ENCODE measurements at places on chromosomes 2 and 18.

GRCh38 chr2:79114797-79115494, 5.3 kb upstream of the REG1A start:
- no peak for DNase-seq

- no peak for DNase-seq
Measured at GRCh38 chr2:168731616-168732015, 70.8 kb upstream of the NOSTRIN start.

DNA sequence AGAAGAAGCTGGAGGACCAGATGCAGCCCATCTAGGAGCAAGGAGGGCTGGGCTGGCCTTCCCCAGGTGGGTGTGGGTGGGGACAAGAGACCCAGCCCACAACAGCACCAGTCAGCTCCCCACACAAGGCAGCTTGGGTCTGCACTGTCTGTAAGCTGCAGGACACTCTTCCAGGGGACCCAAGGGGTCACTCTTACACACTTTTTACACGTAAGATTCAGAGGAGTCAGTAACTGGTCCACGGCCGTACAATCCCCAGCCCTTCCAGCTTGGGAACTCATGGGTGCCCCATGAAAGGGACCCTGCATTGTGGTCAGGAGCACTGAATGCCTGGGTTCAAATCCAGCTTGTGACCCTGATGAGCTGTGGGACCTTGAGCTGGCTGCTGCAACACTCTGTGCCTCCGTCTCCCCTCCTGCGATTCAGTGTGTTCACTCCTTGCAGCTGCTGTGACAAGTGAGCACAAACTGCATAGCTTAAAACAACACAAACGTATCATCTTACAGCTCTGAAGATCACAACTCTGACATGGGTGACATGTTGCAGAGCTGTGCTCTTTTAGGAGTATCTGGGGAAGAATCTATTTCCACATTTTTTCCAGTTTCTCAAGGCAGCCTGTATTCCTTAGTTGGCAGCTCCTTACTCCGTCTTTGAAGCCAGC, 11.1 kb upstream of the SLC66A3 start:
- no peak for DNase-seq

DNA sequence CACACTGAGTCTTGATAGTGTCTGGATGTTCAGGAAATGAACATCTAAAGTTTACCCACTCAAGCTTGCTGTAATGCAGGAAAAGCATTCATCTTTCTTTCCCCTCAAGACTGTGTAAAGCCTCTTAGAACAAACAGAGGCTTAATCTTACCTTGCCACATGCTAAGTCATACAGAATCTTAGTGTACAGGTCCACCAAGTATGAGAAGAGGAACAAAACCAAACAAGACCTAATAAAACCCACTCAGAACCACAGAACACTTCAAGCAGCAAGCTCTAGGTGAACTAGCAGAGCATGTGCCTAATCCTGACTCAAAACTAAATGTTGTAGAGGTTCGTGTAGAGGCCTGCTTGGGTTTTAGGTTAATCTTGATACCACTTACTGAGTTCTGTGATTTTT, 97.6 kb downstream of the SPTBN1 start:
- DNase-seq, result no peak

GRCh38 chr2:29317077-29317517, 201.9 kb downstream of the CLIP4 start:
- no peak for DNase-seq

DNA sequence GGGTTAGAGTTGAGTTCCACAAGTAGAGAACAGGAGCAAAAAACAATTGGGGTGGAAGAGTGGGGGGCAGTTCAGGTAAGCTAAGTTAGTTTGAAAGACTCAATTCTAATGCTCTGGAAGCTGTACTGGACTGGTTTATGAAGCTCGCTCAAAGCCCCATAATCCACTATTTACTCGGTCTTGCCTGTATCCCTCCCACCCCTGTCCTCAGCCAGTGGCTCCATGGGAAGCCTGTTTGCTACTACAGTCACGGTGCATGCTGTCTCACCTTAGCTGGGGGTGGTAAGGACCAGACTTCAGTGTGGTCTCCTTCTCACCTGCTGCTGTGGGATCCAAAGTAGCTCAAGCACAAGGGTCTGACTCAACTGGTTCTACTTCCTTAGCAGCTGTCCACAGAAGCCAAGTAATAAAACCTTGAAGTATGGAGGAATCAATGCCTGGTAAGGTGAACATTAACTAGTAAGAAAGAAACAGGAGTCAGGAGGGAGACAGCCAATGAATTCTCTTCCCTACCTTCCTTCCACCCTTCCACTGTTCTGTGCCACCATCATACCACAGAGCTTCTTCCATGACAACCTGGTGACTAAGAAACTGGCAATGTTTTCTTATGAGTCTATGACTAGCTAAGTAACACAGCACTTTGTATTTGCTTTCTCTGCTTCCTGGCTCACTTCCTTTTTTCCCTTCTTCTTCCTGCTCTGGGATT, 230.8 kb downstream of the SRBD1 start:
- no peak for DNase-seq

DNA sequence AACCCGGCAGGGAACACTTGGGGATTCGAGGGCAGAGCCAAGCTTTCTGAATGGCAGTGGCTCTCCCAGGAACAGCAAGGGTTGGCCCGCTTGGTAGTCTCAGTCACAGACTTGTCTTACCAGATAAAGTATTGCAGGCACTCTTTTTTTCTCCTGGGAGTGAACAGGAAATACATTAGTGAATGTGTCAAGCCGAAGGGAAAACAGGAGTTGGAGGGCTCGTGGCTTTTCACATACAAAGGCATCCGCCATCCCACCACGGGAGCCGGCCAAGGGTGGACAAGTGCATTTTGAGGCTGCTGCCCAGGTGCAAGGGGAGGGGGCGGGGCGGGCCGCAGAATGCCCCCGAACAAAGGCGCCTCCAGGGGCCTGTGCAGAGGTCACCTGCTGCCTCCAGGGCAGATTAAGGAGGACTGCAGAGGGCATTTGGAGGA, 163.3 kb upstream of the SIX3 start:
- no peak for DNase-seq

GRCh38 chr2:237567276-237568029, 1.1 kb downstream of the PRLH start:
- DNase-seq, result peak; percentile 70

DNA sequence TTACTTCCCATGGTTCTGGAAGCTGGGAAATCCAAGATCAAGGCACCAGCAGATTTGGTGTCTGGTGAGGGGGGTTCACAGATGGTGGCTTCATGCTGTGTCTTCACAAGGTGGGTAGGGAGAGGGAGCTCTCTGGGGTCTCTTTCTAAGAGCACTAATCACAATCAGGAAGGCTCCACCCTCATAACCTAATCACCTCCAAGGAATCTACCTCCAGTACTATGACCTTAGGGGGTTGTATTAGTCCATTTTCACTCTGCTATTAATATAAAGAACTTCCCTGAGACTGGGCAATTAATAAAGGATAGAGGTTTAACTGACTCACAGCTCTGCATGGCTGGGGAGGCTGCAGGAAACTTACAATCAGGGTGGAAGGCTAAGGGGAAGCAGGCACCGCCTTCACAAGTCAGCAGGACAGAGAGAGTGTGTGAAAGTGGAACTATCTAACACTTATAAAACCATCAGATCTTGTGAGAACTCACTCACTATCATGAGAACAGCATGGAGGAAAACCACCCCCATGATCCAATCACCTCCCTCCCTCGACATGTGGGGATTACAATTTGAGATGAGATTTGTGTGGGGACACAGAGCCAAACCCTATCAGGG, 17.6 kb downstream of the TBC1D8 start:
- DNase-seq, result no peak

GRCh38 chr18:48841381-48842258, 109.1 kb downstream of the SMAD7 start:
- peak; percentile 89 for DNase-seq

DNA sequence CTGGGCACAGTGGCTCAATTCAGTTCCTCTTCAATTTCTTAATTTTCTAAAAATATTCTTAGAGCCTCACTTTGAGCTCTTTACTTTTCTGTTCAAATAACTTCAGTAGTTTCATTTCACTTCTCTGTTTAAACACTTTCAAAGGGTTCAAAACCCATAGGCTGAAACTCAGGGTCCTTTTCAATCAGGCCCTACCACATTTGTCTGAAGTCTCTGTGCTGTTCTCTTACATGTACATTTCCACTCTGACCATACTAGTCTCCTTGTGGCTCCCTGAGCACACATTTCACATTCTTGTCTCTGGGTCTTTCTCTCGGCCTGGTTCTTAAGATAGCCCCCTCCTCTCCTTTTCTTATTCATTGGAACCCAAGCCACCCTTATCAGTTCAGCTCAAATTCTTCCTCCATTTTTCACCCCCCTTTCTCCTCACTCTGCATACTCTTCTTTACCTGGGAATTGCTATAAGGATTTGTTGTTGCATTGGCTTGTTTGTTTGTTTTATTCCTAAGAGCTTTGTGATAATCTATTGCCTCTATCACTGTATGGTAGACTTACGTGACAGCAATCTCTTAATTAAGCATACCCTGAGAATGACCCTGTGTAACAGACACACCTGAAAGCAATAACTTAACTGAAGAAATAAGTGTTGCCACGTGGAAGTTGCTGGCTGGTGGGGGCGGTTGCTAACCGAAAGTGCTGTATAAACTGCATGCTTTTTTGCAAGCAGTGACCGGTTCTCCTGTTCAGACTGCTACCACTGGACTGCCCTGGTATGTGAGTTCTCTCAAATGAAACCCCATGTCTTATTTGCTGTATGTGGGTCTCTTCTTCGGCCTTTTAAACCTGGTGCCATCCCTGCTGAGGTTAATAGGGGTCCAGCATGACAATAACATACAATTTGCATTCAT, 27.7 kb upstream of the ACADL start:
- DNase-seq, result no peak

DNA sequence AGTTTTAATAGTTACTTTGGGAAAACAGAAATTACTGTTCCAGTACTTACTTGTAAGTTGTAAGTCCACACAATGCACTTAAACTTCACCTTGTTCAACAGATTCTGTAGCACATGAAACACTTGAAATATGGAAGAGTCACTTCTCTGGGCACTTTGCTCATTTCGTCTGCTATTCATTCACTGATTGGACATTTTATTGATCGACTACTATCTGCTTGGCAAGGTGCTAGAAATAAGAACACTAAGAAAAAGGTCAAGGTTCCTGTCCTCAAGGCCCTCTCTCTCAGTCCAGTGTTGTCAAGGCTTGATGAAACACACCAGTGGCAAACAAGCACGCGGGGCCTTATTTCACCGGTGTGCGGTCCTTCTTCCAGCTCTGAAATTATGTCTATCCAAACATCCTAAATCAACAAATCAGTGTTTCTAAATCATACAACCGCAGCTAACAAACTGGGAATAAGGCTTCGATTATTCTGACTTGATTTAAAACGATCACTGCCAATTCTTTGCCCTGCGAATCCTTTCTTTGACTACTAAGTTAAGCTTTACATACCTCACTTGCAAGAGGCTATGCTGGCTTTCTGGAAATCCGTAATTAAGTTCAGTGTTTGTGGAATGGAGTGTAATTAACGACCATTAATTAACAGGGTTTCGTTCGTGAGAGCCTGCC, 780 bp upstream of the ITGAV start:
- no peak for DNase-seq

DNA sequence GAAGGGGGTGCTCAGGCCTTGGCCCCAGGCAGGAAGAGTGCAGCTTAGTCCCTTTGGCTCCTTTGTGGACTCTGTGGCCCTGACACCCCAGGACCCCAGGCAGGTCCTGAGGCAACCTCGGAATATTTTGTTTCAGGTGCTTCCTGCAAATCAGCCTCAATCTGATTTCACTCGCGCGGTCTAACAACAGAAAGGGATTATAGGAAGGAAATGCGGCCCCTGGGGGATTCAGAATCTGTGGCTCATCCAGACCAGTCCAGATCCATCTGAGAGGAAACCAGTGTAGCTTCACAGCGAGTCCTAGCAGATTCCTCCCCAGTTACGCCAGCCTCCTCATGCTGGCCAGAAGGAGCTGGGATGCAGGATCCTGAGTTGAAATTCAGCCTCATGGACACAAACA, 59.5 kb upstream of the YWHAQ start:
- DNase-seq, result no peak

- no peak for DNase-seq
Measured at GRCh38 chr18:23584019-23584983, 2.0 kb downstream of the NPC1 start.

DNA sequence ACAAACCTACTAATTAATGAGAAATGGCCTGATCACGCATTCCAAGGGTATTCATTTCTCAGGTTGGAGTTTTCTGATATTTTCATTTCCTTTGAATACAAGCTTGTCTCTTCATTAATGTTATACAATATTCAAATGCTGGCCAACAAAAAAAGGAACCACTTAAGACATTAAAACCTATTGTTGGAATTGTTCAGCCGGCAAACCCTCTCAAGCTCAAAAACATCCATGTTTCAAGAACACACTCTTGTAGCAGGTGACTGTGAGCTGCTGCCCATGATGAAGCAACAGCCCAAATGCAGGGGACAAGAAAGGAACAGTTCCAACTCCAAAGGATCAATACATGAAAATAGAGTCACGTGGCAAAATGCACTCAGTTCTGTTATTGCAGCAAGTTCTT, 454.5 kb downstream of the BCL11A start:
- no peak for DNase-seq

DNA sequence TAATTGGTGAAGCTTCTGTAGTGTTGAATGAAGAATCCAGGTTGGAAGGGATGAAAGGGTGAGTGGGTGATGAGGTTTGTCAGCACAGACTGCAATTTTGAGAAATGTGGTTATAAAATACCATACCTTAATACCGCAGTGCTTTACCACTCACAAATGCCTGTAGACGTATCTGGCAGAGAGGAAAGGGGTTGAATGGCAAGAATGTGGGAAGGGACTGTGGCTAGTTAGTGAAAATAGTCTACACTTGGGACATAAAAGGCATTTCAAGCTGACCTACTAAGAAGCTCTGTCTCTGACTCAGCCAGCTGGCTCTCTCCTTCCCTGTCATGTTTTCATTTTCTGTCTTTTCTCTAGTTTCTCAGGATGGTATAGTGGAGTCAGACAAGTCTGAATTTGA, 25.1 kb downstream of the CDK15 start:
- DNase-seq, result no peak

GRCh38 chr2:192245329-192245728, 50.6 kb upstream of the TMEFF2 start:
- DNase-seq, result no peak

DNA sequence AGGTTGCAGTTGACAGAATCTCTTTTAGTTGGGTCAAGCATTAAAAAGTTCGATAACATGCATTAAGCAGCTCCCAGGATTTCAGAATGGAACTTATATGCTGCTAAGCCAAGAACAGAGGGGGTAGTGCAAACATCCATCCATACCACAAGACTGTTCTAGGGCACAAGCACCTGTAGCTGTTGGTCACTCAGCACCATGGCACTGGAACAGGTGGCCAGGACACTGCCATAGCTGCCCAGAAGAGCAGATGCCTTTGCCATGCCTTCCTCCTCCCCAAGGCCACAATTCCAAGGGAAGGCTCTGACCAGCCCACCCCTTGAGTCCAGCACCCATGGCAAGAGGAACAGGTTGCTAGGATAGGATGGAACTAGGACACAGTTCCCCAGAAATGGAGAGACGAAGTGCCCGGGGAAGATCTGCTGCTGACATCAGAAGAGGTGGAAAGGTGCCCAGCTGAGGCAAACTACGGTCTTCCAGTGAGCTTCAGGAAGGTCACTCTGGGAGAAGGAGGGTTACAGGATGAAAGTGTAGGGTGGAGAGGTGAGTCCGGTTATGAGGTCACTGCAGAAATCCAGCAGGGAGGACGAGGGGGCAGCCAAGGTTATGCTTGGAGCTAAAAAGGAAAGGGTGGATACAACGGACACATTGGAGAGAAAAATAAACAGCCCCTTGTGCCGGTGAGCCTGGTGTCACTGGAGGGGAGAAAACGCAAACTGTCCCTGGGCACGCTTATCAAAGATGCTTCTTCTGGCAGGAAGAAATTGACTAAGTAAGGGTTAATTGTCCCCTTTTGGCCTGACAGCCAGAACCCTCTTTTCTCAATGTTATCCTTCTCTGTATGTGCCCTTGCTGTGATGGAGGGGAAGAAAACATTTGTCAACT, 41.9 kb downstream of the C1QL2 start:
- DNase-seq, result no peak

Measured in aorta (tissue), 5 donors.